ENCODE measurements at places on chromosomes 16 and 17.

GRCh38 chr16:8874388-8874787 is 5.6 kb upstream of the CARHSP1 start:
- DNase-seq: no peak

- DNase-seq: no peak
Measured at GRCh38 chr16:87832741-87833502, 36.4 kb downstream of the SLC7A5 start.

DNA sequence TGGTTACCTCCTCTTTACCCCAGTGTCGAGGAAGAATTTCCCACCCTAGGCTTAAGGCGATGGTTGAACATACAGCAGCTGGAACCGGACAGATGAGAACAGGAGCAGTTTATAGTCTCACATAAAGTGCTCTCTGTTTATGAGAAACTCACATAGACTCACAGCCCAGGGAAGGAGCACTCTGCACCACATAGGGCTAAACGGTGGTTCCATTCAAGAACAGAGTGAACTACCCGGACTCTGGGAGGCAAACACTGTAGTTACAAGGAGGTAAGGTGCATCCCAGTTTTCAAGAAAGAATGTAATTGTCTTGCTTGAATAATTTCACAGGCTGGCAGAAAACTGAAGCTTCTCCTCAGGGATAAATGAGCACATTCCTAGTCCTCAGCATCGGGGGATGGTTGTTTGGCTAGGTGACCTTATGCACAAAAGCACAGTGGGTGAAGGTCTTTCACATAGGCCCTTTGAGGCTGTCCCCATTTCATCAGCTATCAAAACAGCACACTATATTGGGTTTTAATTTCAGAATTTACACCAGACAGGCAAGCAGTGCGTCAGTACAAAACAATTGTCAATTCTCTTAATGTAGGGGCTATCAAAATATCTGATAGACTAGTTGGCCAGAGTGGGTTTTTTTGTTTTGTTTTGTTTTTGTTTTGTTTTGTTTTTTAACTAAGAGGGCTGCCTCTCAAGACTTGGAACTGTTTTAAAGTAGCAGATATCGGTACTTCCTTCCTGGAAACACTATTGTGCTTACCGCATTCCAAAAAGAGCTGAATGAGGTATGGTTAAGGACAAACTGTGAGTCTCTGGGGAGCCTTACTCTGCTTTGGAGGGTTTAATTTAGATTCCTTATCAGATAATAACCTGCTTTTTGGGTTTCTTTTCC is 918.1 kb upstream of the CDH8 start:
- no peak for DNase-seq

GRCh38 chr16:84851192-84852127 is 31.7 kb downstream of the CRISPLD2 start:
- no peak for DNase-seq

DNA sequence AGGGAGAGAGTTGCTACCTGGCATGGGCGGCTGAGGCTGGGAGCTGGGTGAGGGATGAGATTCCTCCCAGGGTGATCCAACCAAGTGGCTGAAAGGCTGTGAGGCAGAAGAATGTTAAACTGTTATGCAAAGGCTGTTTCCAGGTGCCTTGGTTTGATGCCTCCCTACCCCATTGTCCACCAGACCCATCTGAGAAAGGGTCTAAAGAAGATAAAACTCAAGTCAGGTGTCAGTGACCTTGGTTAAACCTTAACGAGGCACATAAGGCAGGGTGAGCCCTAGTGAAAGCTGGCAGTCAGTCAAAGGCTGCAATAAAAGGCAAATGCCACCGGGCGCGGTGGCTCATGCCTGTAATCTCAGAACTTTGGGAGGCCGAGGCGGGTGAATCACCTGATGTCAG is 23.8 kb downstream of the LDHD start:
- no peak for DNase-seq

GRCh38 chr16:81421536-81421935 is 23.1 kb upstream of the CMIP start:
- DNase-seq: no peak

DNA sequence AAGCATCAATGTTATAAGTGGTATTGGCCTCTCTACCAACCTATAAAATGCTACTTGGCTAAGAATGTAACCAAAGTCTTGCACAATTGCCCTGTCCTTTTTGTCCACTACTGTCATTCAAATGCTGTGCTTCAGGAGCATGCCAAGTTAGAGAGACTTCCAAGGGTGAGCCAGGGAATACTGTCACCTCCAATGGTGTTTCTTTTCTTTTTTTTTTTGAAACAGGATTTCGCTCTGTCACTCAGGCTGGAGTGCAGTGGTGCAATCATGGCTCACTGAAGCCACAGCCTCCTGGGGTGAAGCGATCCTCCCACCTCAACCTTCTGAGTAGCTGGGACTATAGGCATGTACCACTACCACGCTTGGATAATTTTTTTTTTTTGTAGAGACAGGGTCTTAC is 43.7 kb upstream of the ERN1 start:
- DNase-seq: no peak

DNA sequence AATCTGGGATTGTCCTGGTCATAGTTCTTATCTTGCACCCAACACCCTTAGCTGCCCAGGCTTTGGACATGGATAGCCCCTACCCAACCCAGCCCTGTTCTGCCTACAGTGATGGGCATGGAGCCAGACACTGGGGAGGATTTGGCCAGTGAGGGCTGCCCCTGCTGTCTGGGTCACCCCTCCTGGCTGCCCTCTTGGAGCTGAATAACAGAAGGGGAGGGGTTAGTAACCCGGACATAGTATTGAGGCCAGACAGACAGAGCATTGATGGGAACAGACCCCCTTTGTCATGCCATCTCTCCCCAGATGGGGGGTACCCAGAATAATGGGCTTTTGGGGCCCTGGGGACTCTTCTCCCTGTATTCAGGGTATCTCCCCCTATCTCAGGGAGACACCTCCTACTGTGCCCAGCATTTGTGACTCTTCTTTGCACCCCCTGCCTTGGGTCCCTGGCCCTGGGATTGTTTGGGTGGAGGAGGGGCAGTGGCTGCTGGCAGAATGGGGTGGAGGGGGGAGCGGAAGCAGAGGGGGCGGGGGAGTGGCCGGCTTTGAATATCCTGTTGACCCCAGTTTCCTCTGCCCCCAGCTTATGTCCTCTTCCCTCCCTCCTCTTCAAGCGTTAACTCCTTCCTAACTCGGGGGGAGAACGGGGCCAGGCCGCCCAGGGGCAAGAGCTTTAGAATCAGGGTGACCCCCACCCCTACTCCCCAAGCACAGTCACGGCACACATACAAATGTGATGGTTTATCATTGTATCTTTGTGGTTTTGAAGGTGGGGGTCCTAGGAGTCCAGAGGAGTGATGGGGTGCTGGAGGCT is 17.0 kb downstream of the GJD3 start:
- no peak for DNase-seq

GRCh38 chr17:38727736-38728135 is 2.4 kb upstream of the CISD3 start:
- DNase-seq: no peak

- no peak for DNase-seq
Measured at GRCh38 chr16:61834082-61834481, 202.2 kb downstream of the CDH8 start.

DNA sequence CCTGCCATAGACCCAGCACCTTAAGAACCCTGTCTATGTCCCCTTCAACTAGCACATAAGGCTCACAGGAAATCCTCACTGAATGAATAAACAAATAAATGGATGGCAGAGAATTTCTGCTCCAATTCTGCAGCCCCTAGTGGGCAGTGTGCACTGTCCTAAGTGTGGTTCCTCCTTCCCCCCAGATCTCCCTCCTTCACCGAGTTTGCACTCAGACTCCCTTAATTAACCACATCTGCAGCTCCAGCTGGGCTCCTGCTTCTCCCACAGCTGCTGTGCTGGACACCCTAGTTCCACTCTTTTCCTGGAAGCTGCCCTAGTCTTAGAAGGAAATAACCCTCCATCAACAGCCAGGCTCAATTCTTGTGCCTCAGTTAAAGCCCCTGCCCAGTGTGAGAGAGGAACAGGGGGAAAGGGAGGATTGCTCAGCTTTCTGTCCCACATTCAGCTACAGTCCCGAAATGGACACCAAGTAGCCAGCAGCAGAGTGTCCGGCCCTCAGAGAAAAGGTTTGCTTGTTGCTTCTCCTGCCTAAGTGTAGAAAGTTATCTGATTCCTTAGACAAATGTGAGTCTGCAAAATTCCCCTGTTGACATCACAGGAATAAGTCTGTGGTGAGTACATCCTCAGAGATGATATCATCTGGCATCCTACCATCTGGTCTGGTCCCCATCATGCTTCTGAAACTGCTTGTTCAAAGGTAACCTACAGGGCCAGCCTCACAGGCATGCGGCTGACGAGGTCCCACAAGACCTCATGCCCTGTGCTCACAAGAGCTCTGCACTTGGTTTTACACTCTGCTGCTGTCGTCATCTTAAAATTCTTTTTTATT is 12.3 kb downstream of the LRRC3C start:
- DNase-seq: no peak

- DNase-seq: no peak
Measured at GRCh38 chr17:44078412-44078811, 7.9 kb downstream of the G6PC3 start.

- DNase-seq: no peak
Measured at GRCh38 chr16:67390816-67391423, 2.4 kb downstream of the TPPP3 start.

DNA sequence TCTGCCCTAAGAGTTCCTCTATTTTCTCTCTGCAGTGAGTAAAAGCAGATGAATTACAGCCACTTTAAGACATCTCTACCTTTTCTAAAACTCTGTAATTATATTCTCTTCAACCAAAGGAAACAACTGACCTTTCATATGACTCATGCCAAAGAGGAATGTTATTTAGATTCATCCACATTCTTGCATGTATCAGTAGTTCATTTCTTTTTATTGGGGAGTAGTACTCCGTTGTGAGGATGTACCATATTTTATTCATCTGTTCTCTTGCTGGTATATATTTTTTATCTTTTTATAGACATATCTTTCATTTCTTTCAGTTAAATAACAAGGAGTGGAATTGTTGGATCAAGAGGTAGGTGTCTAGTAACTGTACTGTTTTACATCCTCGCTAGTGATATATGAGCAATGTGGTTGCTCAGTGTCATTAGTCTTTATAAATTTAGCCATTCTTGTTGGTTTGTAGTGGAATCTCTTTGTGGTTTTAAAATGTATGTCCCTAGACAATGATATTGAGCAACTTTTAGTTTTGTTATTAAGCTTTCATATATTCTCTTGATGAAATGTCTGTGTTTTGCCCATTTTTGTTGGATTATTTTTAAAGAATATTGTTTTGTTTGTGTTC is 7.8 kb upstream of the MYH8 start:
- DNase-seq: no peak

DNA sequence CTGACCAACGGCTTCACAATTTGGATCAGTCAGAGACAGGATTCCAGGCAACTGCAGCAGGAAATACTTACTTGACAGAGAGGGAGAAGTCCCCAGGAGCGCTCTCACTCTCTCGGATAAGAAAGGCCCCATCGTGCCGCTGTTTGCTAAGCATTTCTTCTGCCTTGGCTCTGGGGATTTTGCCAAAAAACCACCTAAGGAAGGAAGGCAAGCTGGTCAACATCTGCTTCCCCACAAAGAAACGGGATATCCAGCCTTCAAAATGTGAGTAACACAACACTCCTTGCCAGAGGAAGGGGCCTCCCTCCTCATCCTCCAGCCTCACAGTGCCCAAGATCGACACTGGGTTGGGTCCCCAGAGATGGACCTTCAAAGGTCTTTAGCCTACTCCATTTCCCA is 36.6 kb upstream of the SLC25A19 start:
- DNase-seq: no peak

DNA sequence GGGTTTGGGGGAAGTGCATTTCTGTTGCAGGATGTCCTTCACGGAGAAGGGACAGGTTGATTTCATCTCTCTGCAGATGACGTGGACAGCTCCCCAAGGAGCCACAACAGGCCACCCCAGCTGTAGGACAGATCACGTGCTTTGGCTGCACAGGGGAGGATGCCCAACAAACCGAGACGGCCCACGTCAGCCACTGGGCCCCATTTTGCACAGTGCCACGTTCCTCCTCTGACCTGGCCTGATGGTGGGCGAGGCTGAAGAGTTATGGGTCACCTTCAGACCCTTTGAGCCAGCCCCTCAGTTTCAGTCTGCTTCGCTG is 9.0 kb upstream of the RHBDL3 start:
- DNase-seq: no peak

DNA sequence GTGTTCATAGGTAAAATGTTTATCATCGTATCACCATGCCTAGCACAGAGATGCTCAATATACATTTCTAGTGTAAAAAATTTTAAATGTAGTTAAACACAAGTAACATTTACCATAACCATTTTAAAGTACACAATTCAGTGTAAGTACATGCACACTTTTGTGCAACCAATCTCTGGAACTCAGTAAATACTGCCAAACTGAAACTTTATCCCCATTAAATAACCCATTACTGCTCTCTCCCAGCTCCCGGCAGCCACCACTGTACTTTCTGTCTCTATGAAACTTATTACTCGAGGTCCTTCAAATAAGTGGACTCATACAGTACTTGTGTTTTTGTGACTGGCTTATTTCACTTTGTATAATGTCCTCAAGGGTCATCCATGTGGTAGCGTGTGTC is 29.0 kb downstream of the RMI2 start:
- no peak for DNase-seq

DNA sequence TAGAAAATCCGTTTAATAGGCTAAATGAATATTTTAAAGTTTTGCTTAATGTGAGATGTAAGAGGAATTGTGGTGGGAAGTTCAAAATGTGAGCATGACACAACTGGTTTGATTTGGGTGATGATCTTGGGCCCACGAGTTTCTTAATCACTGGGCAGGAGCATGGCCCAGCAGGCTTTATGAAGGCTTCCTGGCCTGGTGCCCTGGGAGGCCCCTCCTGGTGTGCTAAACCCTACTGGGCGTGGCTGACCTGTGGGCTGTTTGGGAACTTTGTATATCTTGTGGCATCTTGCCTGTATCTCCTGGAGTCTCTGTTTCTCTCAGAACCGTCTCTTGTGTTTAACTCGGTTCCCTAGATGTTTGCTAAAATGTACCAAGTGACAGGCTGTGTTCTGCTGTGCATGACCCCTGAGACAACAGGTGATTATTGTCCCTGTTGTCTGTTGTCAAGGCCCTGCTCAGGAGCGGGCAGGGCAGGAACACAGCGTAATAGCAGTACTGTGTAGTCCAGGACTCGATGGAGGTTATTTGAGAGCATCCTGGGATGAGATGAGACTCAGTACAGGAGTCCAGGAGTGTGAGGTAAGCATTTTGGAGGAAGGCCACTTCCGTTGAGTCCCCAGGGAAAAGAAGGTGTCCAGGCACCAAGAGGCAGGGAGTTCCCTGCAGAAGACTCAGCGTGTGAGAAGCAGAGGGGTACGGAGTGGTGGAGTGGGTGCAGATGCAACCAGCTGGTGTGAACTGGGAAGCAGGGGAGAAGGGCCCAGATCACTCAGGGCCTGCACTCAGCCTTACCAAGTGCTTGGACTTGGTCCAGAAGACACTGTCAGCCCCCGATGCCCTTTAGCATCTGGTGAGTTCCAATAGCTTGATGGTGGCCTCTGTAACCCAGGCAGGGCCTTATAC is 48.5 kb downstream of the B9D1 start:
- no peak for DNase-seq

DNA sequence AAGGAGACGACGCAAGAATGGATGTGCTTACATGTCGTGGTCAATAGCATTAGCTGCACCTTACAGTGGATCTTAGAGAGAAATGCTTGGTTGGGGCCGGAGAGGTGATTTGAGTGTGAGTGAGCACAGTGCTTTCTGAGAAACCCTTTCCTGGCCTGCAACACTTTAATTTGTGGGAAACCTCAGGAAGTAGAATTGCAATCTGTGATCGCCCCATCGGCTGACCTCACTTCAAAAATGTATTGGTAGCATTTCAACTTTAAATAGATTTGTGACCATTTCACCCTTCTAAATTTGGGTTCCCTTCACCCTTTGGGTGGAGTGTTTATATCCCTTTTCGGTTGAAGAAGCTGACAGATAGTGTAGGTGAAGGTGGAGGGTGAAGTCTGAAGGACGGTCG is 13.2 kb downstream of the PRKCB start:
- no peak for DNase-seq
